Left ventricle myocardium superior (tissue), 1 donor: ENCODE measurements at places on chromosomes 11 and 22. TPM values are rescaled to one million over a fixed set of nuclear protein-coding genes. Genes with fewer than 3 reads are reported as not detected.

The SEC14L3 gene
- not detected for total RNA-seq

The C11orf97 gene
- total RNA-seq, result not detected

The OOSP4A gene
- not detected for total RNA-seq

The RASSF10 gene
- total RNA-seq, result 0.42 TPM

The MPEG1 gene
- total RNA-seq, result 13.6 TPM

The SLC17A6 gene
- not detected for total RNA-seq

The MTNR1B gene
- total RNA-seq, result not detected

The OR5D14 gene
- not detected for total RNA-seq

The YPEL1 gene
- 3.2 TPM for total RNA-seq
